ENCODE measurements at places on chromosomes 12 and 14. TPM values are rescaled to one million over a fixed set of nuclear protein-coding genes. Genes with fewer than 3 reads are reported as not detected.

DNA sequence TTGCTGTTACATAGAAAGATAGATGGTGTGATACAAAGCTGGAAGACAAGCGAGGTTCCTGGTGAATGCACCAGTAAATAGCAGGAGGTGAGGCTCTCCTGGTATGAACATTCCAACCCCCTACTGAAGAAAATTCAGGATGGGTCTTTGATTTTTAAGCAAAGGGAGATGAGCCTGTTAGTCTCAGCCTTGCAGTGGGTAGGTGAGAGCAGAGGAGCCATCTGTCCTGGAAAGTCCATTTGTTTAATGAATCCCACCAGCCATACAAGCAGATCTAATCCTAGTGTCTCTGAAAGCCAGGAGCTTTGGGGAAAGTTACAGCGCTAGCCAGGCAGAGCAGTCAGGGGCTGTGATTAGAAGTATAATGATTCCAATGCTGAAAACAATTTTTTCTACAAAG is 234.8 kb upstream of the FOXN3 start:
- DNase-seq = no peak

- DNase-seq = no peak
These were observed 9.0 kb downstream of the ARHGDIB start for GRCh38 chr12:14952299-14952921.

- DNase-seq = no peak
These were observed 35.1 kb downstream of the NCOR2 start for GRCh38 chr12:124532331-124532750.

DNA sequence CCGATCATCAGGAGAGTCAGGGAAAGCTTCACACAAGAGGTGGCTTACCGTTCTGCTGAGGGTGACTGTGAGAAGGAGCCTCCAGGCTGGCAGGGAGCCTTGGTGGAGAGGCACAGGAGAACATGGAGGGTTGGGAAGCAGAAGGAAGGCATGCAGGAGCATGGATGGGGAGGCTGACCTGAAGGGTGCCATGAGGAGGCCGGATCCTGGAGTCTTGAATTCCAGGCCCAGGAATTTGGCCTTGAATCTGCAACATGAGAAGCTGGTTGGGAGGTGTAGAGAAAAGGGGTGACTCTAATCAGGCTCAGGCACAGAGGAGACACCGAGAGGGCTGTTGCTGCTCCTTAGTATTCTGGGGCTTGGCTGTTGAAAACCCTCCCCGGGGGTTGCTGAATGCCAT is 130.2 kb downstream of the PELI2 start:
- DNase-seq = no peak

- no peak for DNase-seq
These were observed 162.7 kb downstream of the EGLN3 start for GRCh38 chr14:33788161-33788560.

DNA sequence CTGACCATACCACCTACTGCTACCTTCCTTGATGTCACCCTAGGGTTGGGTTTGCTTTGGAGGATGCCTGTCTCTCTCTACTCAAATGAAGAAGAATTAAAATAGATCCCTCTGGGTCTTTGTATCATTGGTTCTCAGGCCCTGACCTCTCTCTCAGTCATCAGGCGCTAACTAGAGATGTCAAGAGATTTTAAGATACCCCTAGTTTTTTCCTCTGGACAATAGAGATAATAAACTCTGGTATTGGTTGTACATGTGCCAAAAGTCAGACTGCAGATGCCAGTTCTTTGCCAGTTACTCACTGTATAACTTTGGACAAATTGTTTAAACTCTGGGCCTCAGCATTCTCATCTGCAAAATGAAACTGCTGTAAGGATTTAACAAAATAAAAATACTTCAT is 31.5 kb downstream of the ITPR2 start:
- DNase-seq = no peak

GRCh38 chr12:13223941-13224340 is 27.4 kb downstream of the EMP1 start:
- DNase-seq = no peak

- DNase-seq = no peak
These were observed 18.8 kb downstream of the BCL11B start for GRCh38 chr14:99252940-99253868.

DNA sequence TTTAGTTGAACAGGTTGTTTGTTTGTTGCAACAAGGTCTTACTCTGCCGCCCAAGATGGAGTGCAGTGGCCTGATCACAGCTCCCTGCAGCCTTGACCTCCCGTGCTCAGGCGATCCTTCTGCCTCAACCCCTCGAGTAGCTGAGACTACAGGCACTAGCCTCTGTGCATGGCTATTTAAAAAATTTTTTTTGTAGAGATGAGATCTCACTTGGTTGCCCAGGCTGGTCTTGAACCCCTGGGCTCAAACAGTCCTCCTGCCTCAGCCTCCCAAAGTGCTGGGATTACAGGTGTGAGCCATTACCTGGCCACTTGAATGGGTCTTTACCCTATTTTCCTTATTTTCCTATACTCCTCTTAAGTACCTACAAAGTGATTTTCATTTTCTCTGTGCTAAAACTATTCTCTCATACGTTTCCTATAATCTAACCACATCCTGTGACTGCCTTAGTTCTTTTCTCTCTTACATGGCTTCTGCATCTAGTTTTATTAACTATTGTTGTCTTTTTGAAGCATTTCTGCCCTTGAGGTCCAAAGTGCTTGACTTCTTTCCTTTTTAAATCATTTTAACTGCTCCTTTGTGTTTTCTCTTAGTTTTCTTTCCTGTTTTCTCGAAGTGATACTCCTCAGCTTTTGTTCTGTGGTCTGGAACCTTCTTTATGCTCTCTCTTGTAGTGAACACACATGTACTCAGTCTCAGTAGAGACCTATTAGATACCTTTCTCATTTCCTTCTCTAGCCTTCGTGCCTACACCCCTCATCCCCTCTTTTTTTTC is 14.1 kb downstream of the GPX2 start:
- no peak for DNase-seq

- no peak for DNase-seq
These were observed 41.8 kb upstream of the SNX6 start for GRCh38 chr14:34671716-34672115.

DNA sequence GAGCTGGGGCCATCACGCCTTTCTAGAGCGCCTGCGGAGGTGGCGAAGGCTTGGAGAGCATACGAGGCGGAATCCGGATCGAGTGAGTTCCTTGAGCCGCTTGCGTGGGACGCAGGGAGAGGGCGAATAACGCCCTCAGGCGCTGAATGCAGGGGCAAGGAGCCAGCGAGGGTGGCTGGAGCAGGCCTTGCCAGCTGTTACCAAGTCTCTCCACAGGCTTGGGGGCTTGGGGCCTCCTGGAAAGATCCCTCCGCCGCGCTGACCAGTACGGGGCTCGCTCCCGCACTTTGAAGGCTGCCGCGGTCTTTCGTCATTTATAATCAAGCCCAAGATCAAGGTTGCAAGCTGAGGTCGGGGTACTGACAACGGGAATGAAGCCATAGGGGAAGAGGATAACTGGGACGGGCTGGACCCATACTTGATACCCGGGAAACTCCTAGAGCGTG is 1.2 kb downstream of the FLRT2 start:
- peak; percentile 69 for DNase-seq

DNA sequence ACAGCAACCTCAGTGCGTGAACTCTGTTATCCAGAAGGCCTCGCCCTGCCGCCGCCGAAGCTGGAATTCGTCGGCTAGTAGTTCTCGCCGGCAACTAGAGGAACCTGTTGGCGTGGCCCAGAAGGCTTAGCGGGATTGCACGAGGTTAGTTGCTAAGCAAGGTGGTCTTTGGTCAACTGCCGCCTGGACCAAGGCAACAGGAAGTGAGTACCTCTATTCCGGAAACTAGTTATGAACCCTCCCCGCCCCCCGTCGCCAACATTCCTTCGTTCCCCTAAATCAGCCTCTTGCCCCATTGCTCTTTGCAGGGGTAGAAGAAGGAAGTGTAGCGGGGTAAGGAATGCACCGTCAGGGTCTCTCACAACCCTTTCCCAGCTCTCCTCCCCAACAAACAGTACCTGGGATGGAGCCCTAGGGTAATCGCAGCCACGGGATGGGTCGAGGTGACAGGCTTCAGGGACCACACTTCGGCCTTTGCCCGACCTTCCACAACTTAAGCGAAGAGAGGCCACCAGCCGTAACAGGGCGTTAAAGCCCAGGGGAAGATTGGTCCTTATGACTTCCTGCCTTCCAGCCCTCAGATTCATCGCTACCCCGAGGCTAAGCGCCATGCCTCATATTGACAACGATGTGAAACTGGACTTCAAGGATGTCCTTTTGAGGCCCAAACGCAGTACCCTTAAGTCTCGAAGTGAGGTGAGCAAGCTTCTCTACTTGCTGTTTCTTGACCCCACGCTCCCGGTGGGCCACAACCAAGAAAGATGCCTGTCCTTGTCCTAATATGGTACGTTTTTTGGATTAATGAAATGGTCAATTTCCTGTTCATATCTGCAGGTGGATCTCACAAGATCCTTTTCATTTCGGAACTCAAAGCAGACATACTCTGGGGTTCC is at the start of gene GMPR2:
GMPR2 (plus strand) TSS at position 285 of the 893 bp plus-strand sequence; CDS start at position 610, 325 bp downstream.
- DNase-seq = peak; percentile 84

- DNase-seq = no peak
These were observed 56.4 kb upstream of the LTA4H start for GRCh38 chr12:96091833-96092232.

DNA sequence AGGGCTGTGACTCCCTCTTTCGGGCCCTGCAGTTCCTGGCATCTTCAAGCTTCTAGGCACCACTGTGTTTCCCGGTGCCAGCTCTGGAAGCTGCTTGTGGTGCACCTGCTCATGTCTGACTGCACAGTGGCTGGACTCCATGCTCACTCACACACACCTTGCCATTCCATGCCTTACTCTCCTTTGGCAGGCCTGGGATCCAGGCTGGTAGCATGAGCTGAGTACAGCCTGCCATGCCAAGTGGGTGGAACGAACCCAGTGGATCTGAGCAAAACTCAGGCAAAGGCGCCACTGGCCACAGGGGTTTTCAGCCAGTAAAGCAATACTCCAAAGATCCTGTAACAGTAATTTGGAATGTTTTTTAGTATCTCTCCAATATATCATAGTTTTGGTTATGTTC is 902.7 kb upstream of the USP15 start:
- no peak for DNase-seq

DNA sequence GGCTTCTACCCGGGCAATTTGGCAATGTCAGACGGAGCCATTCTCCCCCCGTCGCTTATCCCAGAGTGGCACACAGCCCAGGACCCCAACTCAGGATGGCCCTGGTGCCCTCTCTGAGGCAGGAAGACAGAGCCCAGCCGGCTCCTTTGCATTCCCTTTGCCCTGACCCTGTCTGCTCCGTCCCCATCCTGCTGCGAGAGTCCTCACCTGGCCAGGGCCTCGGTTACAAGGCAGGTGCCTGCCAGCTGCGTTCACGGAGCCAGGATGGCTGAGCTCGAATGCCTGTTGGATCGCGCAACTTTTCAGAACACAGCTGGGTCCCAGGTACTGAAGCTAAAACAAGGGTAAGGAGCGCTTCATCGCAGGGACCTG is 18.6 kb downstream of the LRTM2 start:
- DNase-seq = no peak

DNA sequence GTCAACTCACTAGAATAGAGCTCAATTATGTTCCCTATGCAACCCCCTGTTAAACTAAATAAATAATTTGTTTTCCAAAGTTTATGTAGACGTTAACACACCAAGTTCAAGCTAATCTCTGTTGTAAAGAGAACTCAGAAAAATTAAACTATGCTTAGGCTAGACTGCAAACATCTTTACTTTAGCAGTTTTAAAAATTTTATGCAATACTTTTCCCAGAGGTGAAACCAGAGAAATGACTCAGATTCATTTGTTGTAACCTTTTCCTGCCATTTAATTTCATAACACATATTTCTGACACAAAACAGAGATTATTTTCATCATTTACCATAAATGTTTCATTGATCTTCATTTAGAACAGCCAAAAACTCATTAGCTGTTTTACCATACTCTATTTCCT is 27.4 kb downstream of the ABCC9 start:
- no peak for DNase-seq

- no peak for DNase-seq
These were observed 268.9 kb downstream of the SUDS3 start for GRCh38 chr12:118645219-118645618.

DNA sequence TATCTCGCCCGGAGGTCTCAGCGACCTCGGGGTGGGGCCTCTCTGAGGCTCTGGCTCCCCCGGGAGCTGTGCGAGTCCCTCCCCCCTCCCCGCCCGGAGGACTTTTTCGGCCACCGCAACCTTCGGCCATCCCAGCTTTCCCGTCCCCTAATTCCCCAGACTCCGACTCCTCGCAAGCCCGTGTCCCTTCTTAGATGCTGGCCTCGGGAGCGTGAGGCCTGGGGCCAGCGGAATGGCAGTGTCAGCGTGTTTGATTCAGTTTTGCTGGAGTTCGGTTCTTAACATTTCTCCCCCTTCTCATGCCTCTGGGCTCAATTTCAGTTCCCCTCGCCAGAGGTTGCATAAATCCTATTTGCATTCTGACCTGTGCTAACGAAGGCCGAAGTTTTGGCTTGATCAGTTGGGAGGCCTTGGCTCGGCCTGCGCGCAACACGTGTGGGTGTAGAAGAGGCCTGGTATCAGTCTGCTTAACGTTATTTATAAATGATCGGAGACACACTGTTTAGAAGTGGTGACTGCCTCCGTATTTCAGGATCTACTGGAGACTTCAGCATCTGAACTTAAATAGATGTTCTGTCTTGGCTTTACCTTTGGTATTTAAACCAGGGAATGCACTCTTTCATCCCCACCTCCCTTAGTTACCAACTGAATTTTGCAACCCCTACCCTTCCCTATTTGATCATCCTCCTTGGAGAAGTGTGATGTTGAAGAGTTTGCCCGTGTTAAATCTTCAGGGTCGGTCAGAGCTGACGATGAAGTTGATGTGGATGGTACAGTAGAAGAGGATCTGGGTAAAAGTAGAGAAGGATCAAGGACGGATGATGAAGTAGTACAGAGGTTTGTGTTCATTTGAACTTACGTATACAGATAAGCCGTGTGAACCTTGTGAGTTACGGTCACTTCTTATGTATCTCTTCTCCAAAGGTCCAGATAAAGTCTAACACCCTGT is 851 bp downstream of the HSP90B1 start:
- DNase-seq = peak; percentile 58

DNA sequence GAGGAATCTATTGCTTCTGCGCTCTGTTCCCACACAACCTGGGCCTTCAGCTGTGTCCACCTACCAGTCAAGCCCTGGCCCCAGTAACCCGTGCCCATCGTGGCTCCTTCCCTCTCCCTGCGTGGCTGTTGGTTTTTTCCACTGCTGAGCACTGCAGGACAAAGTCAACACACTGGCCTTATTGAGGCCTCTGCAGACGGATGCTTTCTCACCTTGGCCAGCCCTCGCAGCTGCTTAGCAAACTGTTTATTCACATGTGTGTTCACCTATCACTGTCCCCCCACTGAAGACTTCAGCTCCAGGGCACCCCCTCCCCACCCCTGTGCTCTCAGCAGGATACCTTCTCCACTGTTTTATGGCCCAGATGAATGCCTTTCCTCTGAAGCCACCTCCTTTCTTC is 12.8 kb upstream of the GPX2 start:
- DNase-seq = no peak

TM7SF3 gene
- total RNA-seq = 20.4 TPM

DNAJC22 gene
- total RNA-seq = 0.47 TPM

KCNC2 gene
- not detected for total RNA-seq

CISTR gene
- total RNA-seq = 1.9 TPM

MIPOL1 gene
- 9.0 TPM for total RNA-seq

PTPRB gene
- 33.5 TPM for total RNA-seq

AICDA gene
- total RNA-seq = 0.10 TPM
